ENCODE measurements at places on chromosomes 5 and 9.

GRCh38 chr9:994005-994404 is 17.6 kb downstream of the DMRT3 start:
- no peak for DNase-seq

GRCh38 chr5:35881758-35882157 is 25.1 kb downstream of the IL7R start:
- DNase-seq = no peak

DNA sequence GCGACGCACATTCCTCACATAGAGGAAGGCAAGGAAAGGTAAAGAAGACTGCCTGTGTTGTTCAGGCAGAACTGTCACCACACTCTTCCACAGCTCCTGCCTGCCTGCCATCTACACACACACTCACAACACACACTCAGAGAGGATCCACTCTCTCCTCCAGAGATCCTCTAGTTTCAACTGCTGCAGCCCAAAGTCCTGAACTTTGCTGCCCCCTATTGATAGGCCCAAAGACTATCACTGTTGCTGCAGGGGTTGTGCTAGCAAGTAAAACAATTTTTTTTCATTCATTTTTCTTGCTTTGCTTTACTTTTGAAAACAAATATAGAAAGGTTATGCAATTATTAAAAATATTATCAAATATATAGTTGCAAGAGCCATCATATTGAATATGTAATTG is 5.9 kb upstream of the CFAP90 start:
- DNase-seq = no peak

DNA sequence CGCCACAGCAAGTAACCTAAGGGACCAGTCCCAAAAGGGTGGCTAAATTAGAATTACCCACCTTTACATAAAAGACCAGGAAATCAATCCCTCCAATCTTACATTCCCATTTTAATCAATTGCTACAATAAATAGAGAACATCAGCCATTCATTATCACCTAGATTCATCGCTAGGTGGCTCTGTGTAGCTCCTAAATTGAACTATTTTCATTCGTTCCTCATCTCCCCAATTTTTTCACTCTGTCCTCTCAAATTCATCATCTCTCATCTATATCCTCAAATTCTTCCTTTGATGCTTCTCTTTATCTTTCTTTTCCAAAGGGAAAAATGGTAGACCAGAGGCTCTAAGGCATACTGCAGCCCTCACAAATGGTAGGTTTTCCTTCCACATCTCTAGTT is 108.2 kb upstream of the TNC start:
- DNase-seq = no peak

DNA sequence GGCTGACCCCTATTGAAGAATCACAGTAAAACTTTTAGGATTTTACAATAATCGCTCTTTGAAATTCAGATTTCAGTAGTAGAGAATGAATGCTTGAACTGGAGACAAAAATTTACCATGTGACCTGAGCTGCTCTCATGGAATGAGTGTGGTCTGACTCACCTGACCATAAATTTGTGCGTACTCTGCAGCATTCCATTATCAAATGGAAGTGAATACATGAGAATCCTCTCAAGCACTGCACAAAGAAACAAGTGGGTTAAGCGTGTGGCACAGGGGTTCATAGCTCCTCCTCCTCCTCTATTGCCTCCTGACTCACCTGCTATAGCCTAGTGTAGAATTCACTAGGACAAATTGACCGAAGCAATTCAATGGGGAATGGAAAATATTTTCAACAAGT is 269.8 kb upstream of the CDH9 start:
- no peak for DNase-seq

GRCh38 chr9:92882276-92882675 is 4.4 kb upstream of the ZNF484 start:
- no peak for DNase-seq

- no peak for DNase-seq
Observed at GRCh38 chr5:73381590-73382400, 66.8 kb downstream of the FOXD1 start.

DNA sequence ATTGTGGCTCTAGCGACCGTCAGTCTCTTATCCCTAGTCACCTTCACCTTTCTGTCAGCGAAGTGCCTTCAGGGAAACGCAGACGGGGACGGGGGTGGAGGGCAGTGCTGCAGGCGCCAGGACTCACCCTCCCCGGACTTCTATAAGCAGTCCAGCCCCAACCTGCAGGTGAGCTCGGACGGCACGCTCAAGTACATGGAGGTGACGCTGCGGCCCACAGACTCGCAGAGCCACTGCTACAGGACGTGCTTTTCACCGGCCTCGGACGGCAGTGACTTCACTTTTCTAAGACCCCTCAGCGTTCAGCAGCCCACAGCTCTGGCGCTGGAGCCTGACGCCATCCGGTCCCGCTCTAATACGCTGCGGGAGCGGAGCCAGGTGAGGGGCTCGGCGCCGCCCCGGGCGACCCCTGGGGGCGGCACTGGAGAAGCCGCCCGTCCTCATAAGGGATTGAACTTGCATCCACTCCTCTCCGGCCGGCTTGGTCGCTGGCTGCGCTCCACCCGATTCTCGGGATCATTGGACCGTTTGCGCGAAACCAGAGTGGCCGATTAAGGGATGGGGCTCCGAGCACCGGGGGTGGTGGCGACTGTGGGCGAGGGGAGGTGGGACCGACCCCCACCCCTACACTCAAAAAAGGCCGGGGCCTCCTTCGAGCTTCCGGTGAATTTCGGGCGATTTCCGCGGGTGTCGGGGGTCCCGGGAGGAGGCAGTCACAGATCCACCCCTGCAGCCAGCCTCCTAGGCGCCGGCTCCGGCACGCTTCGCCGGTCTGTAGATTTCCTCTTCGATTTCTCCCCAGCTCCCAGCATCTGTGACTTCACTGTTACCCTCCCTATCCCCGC is 2.7 kb downstream of the PCDHGC5 start:
- DNase-seq = no peak

- DNase-seq = no peak
Observed at GRCh38 chr9:111064160-111064837, 26.0 kb upstream of the LPAR1 start.

DNA sequence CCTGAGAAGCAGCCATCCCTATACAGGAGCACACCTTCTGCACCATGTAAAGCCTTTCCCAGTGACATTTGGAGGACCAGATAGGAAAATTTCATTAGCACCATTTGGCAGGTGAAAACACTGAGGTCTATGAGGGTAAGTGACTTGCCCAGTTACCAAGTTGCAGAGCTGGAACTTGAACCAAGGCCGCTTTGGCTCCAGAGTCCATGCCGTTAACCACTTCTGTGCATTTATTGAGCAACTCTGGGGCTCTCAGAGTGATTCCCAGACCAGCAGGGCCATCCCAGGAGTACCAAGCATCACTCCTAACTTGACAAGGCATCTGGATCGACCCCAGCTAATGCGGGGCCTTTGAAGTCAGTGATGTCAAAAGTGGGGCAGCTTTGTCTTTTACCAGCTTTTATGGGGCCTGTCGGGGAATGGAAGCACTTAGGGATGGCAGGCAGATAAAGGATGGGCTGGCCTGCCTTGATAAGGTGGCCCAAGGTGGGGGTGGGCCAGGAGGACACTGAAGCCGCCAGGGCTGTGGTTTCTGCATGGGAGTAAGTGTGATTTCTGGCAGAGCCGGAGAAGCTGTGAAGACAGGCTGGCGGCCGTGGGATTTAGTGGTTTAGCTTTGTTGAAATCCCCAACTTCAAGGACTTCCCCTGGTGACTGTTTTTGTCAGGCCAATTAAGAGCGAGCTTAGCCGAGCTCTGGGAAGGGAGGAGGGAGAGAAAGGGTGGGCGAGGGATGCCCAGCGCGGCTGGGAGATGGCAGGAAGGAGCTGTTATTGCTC is 127.3 kb downstream of the MACROH2A1 start:
- DNase-seq = no peak

GRCh38 chr9:103816146-103816545 is 278.0 kb upstream of the SMC2 start:
- no peak for DNase-seq

GRCh38 chr5:123530728-123531127 is 18.8 kb downstream of the CSNK1G3 start:
- no peak for DNase-seq

DNA sequence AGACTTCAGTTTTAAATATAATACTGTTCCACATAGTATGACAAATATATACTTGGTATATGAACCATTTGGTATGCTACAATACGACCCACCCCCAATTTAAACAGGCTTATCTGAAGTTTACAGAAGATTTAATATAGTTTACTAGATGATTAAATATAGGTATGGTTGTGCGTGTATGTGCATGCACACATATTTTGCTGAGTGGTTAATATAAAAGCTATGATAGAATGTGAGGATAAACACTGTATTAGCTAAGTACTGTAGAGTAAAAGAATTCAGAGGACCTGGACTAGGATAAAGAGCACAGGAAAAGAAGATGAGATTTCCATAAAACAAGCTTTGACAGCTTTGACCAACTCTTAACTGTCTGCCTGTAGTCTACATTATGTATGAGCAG is 356.7 kb downstream of the PDE4D start:
- DNase-seq = no peak

DNA sequence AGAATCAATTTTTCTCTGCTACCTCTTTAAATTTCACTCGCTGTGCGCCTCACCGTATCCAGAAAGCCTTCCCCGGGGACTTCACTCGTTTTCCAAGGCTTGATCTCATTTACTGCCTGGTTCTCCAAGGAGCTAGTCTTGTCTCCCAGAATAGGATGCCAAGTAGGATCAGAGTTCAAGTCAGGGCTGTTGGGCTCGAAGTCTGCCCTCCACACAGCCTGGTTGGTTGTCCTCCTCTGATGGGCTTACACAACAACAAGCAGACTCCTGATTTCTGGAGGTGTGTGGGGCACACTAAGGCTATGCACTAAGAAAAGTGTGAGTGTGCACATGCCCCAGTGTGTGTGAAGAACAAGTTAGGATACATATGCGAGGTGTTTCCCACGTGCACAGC is 14.0 kb upstream of the TNIP1 start:
- DNase-seq = no peak

DNA sequence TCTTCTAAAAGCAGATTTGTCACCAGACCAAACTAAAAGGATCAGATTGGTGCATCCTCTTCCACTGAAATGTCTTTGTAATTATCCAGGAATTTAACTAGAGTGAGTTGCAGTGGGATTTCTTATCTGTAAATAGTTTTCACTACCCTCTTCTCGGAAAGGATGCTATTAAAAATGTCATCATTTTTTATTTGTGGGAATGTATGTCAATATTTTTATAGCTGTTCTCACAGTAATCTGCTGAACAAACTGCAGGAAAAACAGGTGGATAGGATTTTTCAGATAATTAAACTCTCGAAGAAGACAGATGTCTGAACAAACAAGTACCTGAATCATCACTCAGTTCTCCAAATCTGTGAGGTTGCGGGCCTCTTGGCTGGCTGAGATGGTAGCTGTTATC is 62.7 kb downstream of the RAB14 start:
- no peak for DNase-seq

GRCh38 chr5:73831066-73831465 is 205.1 kb downstream of the ARHGEF28 start:
- no peak for DNase-seq

DNA sequence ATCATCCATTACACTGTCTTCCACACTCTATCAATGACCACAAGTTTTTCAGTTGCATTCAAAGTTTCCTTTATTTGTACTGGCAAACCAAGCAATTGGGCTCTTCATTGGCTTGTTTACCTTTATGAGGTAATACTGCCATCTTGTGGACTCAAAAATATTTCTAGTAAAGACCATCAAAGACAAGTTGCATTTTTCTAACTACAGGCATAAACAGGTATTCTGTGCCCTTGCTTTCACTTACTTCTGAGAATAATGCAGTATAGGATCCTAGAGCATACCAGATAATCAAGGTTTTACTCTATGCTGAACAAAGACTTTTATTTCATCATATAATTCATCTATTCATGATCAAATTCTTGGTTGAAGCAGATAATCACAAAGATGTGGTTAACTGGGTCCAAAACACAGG is 173.7 kb upstream of the POU5F2 start:
- DNase-seq = no peak

DNA sequence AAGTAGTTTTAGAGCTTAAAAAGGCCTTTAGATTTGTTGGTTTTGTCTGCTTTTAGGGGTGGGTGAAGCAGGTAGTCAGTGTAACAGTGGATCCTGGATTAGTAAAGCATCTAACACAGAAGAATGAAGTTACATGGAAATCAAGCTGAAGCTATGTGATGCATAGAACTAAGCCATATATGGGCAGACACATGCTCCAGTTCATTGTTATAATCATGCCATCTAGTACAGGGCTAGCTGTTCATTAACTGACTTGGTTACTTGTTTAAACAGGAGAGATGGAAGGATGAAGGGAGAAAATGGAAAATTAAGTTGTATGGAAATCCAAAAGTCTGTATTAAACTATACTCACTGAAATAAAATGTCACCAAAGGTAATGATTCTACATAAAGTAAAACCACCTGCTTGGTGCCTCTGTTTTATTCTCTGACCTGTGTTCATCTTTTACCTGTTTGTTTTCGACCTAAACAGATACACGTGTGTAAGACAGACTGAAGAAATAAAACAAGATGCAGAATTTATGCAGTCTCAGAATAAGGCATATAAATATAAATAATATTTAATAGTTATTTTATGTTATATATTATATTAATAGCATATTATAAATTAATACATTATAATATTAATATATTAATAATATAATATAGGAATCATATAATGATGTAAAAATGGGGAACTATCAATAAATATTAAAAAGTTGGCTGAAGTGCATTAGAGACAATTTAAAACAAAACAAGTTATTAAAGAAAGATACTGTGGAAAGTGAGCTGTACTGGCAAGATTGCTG is 33.9 kb downstream of the MRPS30 start:
- no peak for DNase-seq

DNA sequence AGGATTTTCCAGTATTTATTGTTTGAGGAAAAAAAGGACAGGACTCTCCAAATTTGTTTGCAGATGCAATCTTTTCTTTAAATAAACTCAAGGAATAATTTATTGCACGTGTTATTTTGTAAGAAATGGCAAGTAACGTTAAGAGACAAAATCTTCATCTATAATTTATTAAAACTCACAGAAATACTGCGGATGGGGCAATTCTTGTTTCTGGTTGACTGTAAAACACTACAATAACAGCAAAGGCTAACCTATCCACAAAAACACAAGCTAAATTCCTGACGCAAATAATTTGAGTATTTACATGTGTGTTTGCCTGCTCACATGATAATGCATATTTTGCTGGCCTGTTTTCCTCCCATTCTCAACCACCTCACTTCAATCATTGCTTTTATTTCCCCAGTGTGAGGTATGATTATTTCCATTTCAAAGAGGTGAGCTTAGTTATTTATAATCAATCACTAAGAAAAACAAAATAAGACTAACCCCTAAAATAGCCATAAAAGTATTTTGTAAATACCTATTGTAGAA is 619.4 kb downstream of the PDE4D start:
- DNase-seq = no peak

DNA sequence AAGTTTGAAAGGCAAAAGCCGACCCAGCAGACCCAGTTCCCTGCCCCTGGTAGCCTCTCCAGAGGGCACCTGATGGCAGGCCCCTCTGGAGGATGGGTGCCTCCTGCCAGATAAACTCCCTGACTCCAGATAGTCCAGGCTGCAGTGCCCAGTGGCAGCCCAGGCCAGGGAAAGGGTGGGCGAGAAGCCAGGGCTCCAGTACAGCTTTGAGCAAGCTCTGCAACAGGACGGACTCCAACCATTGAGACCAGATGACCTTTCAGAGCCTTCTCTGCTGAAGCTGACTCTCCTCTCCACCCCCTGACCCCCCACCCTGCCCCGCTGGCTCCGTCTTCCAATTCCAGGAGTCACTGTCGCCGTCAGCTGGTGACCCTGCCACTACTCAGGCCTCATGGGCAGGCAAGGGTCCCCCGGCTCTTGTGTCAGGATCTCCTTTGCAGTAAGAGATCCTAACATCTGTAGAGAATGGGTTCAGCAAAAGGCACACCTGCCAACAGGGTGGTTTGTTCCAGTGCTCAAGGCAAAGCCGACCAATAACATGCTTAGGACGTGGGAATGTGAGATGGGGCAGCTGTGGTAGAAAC is 15.5 kb upstream of the FCN1 start:
- DNase-seq = no peak
